ENCODE measurements at places on chromosomes 5 and 9.

- no peak for DNase-seq
Measured at GRCh38 chr5:168691891-168692290, 112.7 kb upstream of the PANK3 start.

DNA sequence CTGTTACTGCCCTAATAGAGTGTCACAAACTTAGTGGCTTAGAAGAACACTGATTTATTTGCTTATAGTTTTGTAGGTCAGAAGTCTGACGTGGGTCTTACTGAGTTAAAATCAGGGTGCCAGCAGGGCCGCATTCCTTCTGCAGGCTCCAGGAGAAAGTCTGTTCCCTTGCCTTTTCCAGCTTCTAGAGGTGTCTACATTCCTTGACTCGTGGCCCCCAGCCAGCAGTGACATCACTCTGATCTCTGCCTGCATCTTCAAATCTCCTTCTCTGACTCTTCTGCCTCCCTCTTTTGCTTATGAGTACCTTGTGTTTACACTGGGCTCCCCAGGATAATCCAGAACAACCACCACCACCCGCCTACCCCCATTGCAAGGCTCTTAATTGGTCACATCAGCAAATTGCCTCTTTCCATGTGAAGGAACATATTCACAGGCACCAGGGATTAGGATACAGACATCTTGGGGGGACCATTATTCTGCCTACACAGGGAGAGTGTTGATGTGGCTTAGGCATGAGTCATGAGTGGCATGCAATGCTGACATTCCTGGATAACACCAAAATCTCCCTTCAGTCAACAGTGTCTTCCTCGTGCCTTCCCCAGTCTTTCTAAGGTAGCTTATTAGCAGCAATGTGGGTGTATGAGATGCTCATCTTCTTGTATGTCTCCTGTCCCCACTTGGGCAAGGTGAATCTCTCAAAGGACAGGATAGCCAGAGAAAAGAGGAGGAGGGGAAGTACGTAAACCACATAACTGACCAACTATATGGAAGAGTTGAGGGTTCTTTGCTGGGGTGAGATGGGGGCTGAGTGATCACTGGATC, 24.4 kb downstream of the CYFIP2 start:
- DNase-seq, result no peak

DNA sequence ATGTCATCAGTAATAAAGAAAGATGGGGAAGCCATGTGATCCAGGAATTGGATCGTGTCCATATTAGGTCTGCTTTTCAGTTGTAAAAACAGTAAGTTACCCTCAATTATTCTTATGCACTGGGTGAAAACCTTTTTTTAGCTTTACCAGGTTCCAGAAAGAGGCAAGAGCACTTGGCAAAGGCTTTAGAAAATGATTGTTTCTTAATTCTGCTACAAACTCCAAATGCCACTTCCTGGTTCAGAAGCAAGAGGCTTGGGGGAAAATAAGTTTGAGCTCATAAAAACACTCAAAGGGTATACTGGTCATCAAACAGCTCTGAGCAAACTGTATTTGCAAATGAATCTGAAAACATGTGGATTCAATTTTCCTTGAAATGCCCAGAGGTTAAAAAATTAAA, 615.6 kb downstream of the EBF1 start:
- no peak for DNase-seq

DNA sequence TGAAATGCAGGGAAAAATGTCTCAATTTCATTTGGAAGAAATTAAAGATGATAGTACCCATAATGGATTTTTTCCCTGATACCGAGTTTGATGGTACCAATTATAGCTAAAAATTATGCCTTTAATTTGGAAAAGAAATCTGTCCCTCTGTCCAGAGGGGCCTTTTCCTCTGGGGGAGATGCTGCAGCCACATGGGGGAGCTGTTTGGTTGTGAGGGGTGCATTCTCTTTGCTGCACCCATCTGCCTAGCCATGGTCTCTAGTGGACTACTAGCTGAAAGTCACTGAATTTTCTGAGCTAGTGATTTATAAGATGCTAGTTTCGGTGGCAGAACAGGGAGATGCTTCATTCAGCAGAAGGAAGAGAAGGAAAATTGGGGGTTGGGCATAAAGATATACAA, 9.6 kb downstream of the SEC61B start:
- no peak for DNase-seq

DNA sequence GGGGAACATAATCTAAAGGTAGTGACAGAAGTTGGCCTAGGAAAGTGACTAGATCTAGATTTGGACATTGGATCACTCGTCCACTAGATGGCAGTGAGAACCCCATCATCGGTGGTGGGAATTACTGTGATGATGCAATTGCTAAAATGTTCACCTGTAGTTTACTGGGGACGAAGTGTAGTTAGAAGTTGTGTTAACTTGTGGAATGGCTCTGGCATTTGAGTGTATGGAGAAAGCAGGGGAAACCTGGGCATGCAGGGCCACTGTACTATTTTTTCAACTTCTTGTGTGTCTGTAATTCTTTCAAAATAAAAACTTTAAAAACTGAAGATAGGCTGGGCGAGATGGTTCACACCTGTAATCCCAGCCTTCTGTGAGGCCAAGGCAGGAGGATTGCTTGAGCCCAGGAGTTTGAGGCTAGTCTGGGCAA, 75.5 kb downstream of the PHAX start:
- peak; percentile 71 for DNase-seq

GRCh38 chr5:159262472-159262858, 625 bp upstream of the UBLCP1 start:
- no peak for DNase-seq

DNA sequence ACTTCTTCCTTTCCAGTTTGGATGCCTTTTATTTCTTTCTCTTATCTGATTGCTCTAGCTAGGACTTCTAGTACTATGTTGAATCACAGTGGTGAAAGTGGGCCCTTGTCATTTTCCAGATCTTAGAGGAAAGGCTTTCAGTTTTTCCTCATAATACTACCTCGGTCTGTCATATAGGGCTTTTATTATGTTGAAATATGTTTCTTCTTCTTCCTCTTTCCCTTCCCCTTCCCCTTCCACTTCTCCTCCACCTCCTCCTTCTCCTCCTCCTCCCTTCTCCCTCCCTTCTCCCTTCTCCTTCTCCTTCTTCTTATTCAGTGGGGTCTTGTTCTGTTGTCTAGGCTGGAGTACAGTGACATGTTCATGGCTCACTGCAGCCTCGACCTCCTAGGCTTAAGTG, 9.2 kb upstream of the TERT start:
- no peak for DNase-seq

DNA sequence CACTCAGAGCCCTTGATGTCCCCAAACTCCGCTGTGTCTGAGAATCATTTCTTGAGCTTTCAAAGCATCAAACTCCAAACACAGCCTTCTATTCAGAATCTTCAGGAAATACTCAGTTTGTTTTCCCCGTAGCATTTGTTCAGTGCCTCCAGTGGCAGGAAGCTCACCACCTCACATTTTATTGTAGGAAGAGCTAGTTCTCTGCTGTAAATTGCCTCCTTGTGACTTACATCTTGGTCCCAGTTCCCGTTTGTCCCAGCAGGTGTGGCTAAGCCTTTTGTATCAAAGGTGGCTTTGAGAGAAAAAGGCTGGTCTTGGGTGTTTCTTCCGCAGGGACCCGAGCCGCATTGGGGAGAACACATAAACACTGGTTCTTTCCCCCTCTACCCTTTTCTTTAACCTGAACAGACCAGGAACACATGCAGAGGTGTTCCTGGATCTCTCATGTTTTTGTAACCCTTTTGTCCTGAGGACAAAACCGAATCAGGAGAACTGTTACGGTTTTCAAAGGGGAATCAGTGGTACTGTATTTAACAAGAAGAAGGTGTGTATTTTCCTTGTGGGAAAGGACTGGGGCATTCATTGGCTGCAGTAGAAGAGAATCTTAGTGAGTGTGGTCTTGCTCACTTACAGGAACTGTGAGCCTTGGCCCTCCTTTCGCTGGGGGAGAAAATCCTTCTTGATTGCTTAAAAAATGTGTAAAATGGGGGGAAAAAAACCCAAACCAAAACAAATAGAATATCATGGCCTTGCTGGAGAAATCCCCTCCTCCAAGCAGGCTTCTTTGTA, 1.9 kb downstream of the OSMR start:
- DNase-seq, result no peak

- DNase-seq, result no peak
Measured at GRCh38 chr9:7081065-7081600, 323.4 kb downstream of the KDM4C start.

DNA sequence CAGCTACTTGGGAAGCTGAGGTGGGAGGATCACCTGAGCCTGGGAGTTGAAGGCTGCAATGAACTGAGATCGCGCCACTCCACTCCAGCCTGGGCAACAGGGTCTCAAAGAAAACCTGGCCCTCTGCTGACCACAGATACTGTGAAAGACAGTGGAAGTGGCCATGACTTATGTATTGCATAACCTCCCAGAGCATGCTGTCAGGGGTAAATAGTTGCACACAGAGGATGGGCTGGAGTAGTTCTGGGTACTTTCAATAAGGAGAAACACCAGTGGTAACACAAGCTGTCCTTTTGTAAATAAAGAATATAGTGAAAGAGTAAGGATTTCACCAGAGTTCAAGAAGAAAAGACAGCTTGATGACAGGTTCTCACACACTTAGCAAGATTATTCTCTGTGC, 1.8 kb downstream of the ACER2 start:
- no peak for DNase-seq

DNA sequence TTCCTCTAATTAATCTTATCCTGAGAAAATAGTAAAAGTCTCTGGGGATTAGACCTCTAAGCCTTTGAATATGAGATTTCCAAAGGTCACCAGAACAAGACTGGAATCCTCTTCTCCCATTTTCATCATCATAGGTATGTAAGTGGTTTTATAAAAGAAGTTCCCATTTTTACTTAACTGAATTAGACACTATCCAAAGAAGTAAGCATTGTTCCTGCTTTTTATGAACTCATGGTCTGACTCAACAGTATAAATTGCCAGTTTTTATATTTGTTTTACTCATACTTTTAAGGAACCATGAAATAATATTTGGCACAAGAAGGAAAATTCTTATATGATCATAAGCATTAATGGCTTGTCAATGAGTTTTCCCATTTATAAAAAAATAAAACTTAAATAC, 167.1 kb upstream of the ADRA1B start:
- DNase-seq, result no peak

Measured in left kidney (tissue), 8 donors.